ENCODE measurements at places on chromosomes 4 and X. TPM values are rescaled to one million over a fixed set of nuclear protein-coding genes. Genes with fewer than 3 reads are reported as not detected.

The TMPRSS11E gene
- not detected for polyA plus RNA-seq

The PASD1 gene
- not detected for polyA plus RNA-seq

The EDA2R gene
- not detected for polyA plus RNA-seq

The RIBC1 gene
- polyA plus RNA-seq = 0.25 TPM

The NUDT6 gene
- 1.6 TPM for polyA plus RNA-seq

DNA sequence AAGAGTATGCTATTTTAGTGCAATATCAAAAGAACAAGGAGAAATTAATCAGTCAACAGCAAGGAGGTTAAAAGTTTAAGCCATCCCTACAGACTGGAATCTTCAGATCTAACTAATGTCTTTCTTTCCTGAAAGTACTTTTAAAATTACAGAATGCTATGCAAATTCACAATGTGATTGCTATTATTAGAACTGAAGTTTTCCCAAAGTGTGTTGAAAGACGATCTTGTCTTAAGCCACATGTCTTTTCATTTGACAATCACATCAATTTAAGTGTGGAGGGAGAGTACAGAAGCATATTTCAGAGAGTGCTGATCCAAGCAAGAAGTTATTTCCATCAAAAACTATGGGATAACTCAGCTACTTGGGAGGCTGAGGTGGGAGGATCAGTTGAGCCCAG, 64.7 kb upstream of the TNIP3 start:
- no peak overlapping the region for H3K27ac ChIP-seq
- no peak for DNase-seq
- H3K4me1 ChIP-seq = no peaks in the 10 kb centered on the region
- no peak overlapping the region for H3K4me3 ChIP-seq
- H3K36me3 ChIP-seq = no peaks in the 10 kb centered on the region

GRCh38 chrX:130419263-130419662, 17.5 kb downstream of the RBMX2 start:
- no peak overlapping the region for H3K4me3 ChIP-seq
- peaks cover 4% of the 10 kb centered on the region for H3K36me3 ChIP-seq
- DNase-seq = no peak
- no peak overlapping the region for H3K27ac ChIP-seq
- no peaks in the 10 kb centered on the region for H3K4me1 ChIP-seq
- no peaks in the 10 kb centered on the region for H3K27me3 ChIP-seq

DNA sequence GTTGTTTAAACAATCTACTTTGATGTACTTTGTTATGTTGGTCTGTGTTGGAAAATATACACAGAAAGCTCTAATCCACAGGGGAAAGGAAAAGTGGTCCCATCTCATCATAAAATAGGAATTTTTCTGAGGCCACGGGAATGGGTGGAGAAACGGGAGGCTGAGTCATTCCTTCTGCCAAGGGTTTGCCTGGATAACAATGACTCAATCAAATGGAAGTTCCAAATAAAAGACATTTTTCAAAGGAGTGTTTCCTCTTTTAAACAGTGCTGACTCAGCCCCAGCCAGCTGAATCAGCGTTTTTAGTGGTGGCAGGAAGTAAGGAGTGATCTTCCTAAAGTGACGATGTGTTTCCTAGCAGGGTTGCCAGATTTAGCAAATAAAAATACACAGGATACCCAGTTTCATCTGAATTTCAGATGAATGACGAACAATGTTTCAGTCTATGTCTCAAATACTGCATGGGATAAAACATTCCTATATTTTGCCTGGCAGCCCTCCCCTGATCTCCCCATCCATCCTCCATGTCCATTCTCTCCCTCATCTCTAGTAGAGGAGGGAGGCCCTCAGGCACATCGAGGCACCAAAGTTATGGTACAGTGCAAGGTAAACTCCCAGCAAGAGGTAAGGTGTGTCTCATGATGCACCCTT, 345.4 kb upstream of the GATB start:
- no peaks in the 10 kb centered on the region for H3K36me3 ChIP-seq
- peak; percentile 78 for DNase-seq

DNA sequence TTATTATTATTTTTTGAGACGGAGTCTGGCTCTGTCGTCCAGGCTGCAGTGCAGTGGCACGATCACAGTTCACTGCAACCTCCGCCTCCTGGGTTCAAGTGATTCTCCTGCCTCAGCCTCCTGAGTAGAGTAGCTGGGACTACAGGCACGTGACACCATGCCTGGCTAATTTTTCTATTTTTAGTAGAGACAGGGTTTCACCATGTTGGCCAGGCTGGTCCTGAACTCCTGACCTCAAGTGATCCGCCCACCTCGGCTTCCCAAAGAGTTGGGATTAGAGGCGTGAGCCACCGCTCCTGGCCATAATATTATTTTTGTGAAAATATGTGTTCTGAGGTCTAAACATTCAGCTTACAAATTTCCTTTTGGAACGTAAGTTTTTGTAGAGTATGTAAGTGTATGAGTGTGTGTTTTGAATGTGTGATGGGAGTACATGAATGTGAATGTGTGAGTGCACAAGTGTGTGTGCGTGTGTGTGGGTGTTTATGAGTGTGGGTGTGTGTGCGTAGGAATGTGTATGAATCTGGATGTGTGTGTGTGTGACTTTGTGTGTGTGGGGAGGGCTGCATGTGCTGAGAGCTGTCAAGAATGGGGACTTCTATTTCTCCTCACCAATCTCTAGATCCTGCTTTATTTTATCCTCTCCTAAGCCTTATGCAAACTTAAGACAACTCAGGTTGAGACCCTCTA, 5.7 kb upstream of the MGST2 start:
- no peak for DNase-seq
- H3K36me3 ChIP-seq = no peaks in the 10 kb centered on the region
- H3K27me3 ChIP-seq = no peaks in the 10 kb centered on the region

DNA sequence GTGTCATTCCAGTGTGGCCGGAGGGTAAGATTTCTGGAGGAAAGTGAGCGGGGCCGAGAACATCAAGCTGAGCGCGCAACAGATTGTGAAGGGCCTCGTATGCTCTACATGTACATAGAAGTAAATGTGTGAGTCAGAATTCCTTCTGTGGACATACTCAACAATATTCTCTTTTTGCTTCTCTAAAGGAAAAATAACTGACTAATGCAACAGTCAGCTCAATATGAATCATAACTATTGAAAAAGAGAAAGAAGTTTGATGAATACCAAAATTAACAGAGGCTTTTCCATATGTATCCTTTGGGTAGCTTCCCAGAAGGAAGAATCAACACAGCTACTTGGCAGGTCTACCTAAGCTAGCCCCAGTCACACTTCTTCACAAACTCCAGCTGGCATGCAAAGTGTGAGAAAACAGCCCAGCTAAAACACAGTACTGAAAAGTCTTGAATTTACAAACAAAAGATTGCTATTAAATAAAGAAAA, 87.5 kb upstream of the ZFP42 start:
- no peak overlapping the region for H3K4me3 ChIP-seq
- no peak overlapping the region for H3K27ac ChIP-seq
- H3K4me1 ChIP-seq = no peaks in the 10 kb centered on the region
- H3K27me3 ChIP-seq = no peaks in the 10 kb centered on the region

DNA sequence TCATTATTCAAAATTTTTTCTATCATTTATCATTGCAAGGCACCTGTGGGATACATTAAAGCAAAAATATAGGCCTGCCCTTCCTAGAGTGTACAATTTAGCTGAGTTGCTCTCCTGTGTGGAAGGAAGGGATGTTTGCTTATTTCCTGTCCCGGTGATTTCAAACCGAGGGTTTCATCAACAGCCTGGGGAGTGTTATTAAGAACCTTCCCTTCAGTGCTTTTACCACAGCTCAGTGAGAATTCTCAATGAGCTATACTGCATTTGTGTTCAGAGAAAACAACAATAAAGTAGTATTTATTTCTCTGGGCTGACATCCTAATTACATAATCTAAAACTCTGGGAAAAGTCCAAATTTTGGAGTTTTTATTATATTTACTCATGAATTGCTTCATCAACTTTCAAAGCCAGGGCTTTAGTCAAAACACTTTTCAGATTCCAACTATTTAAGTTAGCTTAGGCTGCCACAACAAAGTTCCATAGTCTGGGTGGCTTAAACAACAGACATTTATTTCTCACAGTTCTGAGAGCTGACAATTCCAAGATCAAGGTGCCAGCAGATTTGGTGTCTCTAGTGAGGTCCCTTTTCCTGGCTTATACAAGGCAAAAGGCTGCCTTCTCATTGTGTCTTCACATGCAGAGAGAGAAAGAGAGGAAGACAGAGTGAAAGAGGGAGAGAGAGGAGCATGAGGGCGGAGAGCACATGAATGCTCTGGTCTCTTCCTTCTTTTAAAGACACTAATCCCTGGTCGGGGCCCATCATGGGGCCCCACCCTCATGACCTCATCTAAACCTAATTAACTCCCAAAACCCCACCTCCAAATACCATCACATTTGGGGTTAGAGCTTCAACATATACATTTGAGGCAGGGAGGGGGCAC, 62.6 kb downstream of the MMRN1 start:
- no peaks in the 10 kb centered on the region for H3K27me3 ChIP-seq
- no peak for DNase-seq
- no peaks in the 10 kb centered on the region for H3K36me3 ChIP-seq

- H3K36me3 ChIP-seq = no peaks in the 10 kb centered on the region
- DNase-seq = no peak
- H3K4me1 ChIP-seq = no peaks in the 10 kb centered on the region
- H3K27ac ChIP-seq = no peak overlapping the region
Observed at GRCh38 chrX:111874241-111874640, 1.7 kb upstream of the TRPC5OS start.

DNA sequence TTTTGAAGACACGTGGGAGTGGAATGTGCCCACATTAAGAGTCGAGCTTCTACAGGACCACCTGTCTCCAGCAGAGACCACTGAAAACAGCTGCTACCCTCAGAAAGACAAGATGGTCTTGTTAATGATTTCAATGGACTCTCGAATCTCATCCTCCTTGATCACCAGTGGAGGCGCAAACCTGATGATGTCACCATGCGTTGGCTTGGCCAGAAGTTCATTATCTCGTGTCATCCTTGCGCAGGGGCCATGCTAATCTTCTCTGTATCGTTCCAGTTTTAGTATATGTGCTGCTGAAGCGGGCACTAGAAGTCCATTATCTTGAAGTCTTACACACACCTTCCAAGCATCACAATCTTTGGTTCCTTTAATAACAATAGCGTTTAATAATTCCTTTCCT, 23.3 kb downstream of the SPACA5B start:
- no peak overlapping the region for H3K4me3 ChIP-seq
- H3K27me3 ChIP-seq = no peaks in the 10 kb centered on the region
- H3K4me1 ChIP-seq = no peaks in the 10 kb centered on the region
- no peaks in the 10 kb centered on the region for H3K36me3 ChIP-seq

GRCh38 chr4:123776267-123776666, 379.7 kb downstream of the SPRY1 start:
- H3K36me3 ChIP-seq = no peaks in the 10 kb centered on the region
- DNase-seq = no peak
- H3K27ac ChIP-seq = no peak overlapping the region
- no peaks in the 10 kb centered on the region for H3K4me1 ChIP-seq
- H3K27me3 ChIP-seq = no peaks in the 10 kb centered on the region
- no peak overlapping the region for H3K4me3 ChIP-seq

- H3K27me3 ChIP-seq = no peaks in the 10 kb centered on the region
- no peaks in the 10 kb centered on the region for H3K4me1 ChIP-seq
- no peak overlapping the region for H3K4me3 ChIP-seq
- H3K36me3 ChIP-seq = no peaks in the 10 kb centered on the region
- no peak overlapping the region for H3K27ac ChIP-seq
Observed at GRCh38 chr4:7461230-7461629, 26.5 kb upstream of the PSAPL1 start.

DNA sequence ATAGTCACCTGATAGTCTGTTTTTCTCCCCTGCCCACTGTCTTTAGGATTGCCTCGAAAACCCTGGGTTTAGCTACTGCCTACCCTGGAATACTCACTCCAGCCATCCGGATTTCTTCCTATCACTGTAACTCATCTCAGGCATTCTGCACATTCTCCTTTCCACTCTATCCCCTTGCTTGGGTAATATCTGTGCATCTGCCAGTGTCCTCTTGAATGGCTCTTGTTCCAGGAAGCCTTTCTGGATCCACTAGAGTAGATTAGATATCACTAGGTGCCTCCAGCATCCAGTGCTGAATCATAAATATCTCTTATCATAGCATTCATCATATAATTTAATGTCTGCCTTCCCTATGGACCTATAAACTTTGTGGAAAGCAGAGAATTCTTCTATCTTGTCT, 17.1 kb upstream of the GALNT7 start:
- H3K4me3 ChIP-seq = no peak overlapping the region
- no peaks in the 10 kb centered on the region for H3K4me1 ChIP-seq
- DNase-seq = no peak

- H3K27me3 ChIP-seq = no peaks in the 10 kb centered on the region
- no peak for DNase-seq
- H3K4me3 ChIP-seq = no peak overlapping the region
Observed at GRCh38 chrX:129472116-129472515, 51.2 kb downstream of the SMARCA1 start.

DNA sequence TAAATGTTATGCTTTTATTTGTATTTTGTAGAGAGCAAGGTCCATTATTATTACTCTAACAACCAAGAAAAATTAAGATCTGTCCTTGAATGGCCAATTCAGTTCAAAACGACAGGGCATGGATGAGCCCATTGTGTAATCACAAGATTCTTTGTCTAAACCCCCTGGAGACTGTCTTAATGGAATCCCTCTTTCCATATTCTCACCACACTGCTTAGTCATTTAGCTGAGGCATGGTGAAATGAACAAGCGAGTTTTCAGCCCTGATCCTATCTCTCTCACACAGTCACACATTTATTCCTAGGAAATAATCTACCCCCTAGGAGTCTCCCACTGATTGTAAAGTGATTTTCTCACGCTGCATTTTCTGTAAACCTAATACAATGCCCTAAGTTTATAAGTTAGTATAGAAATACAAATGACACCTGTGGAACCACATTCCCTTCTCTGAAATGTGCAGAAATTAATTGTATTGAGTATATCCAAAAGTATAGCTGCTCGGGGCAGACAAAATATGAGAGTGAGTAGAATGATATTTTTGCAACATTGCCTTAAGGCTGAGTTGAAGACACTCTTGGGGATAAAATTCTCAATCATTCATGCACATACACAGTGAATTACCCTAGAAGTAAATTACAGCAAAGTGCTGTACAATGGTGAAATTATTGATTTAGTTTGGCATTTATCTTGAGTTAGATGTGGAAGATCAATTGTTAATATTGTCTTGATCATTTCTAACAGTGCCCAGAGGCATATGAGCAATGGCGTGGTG, 119.7 kb upstream of the PCDH7 start:
- H3K27me3 ChIP-seq = no peaks in the 10 kb centered on the region
- H3K27ac ChIP-seq = no peak overlapping the region
- no peak for DNase-seq

GRCh38 chr4:187166886-187167512, 443.3 kb upstream of the FAT1 start:
- H3K36me3 ChIP-seq = no peaks in the 10 kb centered on the region
- H3K27me3 ChIP-seq = no peaks in the 10 kb centered on the region

GRCh38 chrX:94252211-94252610, 578.2 kb downstream of the FAM133A start:
- H3K27me3 ChIP-seq = no peaks in the 10 kb centered on the region
- DNase-seq = no peak
- H3K4me3 ChIP-seq = no peak overlapping the region
- no peaks in the 10 kb centered on the region for H3K36me3 ChIP-seq
- no peak overlapping the region for H3K27ac ChIP-seq

DNA sequence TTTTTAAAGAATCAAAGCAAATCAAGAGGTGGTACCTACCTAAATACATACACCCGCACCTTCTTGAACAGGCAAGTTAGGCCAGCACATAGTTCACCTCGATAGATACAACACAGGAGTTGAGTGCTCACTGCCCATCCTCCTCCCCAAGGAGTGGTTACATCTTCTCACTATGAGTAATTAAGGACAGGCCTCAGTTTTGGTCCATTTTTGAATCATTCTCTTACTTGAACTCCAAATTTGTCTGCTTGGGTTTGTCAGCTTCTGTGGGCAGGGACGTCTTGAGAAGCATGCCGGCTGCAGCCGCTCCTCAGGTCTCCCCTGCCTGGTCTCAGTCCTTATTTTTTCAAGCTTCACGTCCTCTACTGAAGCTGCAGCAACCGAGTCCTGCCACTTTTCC, 190.6 kb upstream of the RBPJ start:
- no peaks in the 10 kb centered on the region for H3K36me3 ChIP-seq
- H3K4me3 ChIP-seq = no peak overlapping the region

Data from CD14-positive monocyte (primary cell).